ENCODE measurements at places on chromosomes 6 and 20.

DNA sequence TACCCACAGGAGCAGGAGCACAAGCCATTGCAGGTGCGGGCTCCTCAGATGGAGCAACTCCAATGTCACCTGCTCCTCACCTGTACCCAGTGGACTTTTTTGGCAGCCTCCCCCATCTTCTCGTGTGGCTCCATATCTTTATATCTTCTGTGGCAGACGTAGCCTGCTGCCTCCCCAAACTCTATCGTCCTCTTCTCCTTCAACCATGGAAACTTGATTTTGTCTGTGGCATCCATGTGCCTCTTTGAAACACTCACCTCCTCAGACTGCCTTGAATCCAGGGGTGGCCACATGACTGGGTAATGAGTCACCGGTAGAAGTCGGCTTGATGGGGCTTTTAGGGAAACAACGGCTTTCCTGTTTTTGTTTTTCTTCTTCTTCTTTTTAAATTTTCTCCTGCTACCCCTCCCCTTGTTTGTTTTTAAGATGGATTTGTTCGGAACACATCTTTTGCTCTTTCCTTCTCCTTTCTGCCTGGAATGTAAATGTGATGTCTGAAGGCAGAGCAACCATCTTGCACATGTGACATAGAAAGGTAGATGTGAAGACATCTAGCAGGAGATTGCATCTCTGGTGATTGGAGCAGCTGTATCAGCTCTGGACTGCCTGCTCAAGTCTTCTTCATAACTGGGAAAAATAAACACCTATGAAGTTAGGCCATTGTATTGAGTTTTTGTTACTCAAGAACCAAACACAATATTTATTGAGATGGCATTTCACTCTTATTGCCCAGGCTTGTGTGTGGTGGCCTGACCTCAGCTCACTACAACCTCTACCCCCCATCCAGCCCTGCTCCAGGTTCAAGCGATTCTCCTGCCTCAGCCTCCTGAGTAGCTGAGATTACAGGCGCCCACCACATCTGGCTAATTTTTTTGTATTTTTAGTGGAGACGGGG is 69.9 kb upstream of the DDR1 start:
- DNase-seq: peak; percentile 37

DNA sequence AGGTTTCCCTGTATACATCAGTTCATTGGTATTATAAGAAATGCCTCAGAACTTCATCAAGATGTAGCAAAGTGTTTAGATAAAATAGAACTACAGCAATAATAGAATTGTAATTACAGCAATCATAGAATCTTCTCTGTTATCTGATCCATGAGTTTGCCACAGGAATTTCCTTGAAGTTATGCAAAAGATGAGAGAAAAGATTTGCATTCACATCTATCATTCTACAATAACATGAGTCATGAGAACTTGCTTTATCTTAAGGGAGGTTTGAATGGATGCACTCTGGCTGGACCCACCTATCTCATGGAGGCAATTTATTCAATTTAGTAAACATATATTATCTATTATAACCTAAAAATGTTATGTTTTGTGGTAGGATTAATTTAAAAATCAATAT is 329.8 kb upstream of the EPHA7 start:
- DNase-seq: no peak

DNA sequence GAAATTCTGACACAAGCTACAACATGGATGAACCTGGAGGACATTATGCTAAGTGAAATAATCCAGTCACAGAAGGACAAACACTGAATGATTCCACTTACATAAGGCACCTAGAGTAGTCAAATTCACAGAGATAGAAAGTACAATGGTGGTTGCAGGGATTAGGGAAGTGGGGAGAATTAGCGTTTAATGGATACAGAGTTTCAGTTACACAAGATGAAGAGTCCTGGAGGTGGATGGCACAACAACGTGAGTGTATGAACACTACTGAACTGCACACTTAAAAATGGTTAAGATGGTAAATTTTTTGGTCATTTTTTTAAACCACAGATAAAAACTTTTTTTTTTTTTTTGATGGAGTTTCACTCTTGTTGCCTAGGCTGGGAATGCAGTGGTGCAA is 24.7 kb downstream of the MOCS3 start:
- DNase-seq: no peak

DNA sequence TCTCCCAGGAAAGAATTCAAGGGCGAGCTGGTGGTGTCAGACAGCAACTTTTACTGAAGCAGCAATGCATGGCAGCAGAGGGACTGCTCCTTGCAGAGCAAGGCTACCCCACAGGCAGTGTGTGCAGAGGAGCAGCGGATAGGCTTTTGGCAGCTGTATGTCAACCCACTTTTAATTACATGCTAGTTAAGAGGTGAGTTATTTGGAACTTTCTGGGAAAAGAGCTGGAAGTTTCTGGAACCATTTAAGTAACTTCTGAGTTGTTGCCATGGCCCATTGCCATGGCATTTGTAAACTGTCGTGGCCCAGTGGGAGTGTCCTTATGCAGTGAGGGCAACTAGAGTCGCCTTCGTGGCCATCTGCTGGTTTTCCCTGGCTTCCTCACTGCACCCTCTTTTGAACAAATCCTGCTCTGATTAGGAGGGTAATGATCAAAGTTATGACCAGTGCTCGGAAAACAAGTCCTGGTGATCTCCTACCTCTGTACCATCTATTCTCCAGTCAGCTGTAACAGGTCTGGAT is 34.0 kb downstream of the BPIFB4 start:
- DNase-seq: no peak

- DNase-seq: no peak
These were observed 73.8 kb upstream of the CD93 start for GRCh38 chr20:23159947-23160318.

- DNase-seq: no peak
These were observed 777.5 kb downstream of the MAFB start for GRCh38 chr20:39911497-39911896.

- DNase-seq: no peak
These were observed 5.6 kb upstream of the ADGRF1 start for GRCh38 chr6:47047479-47048407.

- DNase-seq: no peak
These were observed 180.4 kb downstream of the SASH1 start for GRCh38 chr6:148523048-148523447.

- no peak for DNase-seq
These were observed 49.1 kb downstream of the LYRM2 start for GRCh38 chr6:89589297-89590025.

- DNase-seq: no peak
These were observed 12.0 kb downstream of the ADRM1 start for GRCh38 chr20:62314711-62315302.

DNA sequence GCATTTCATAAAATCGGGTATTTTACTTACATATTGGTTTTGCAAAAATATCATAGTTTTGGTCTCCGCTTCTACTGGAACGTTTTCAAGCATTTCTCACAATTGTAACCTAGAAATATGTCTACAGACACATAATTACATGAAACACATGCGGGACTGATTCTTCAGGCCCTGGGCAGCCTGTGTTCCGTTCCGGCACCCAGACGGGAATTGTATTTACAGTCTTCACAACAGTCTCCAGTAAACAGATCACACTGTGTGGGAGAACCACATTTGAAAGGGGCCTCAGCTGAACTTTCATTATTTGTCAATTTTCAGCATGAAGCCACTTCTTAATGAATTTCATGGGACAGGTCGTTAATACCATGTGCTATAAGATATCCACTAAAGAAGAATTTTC is 196.9 kb downstream of the DST start:
- DNase-seq: no peak

DNA sequence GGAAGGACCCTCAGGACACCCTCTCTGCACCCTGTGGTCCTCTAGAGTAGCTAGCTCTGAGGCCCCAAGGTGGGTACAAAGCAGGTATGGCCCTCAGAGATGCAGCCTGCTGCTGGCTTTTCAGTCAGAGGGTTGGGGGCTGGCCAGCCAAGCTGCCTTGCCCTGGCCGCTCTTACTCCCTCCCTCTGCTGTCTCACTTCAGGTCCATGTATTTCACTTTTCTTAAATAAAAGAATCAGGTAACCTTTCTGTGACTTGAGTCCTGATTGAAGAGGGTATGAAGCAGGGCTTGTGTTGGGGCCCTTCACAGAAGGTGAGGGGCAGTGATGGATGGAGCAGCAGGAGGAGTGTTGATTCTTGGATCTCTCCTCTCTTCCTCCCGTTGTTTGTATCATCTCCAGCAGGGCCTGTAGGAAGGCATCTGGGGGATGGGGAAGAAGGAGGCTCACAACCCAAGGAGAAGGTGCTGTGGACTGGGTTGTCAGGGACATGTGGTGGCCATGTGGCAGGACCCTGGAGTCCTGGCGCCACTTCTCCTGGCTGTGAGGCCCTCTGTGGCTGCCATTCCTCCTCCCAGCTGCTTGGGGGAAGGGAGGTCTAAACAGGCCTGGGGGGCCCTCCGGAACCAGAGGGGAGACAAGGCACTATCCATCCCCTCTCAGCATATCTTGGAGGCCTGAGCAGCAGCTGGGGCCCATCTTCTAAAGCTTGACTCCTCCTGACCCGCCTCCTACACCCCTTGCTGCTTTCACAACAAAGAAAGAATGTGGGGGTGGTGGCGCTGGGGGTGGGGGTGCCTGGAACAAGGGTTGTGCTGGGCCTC is 1.1 kb upstream of the PTK7 start:
- no peak for DNase-seq

DNA sequence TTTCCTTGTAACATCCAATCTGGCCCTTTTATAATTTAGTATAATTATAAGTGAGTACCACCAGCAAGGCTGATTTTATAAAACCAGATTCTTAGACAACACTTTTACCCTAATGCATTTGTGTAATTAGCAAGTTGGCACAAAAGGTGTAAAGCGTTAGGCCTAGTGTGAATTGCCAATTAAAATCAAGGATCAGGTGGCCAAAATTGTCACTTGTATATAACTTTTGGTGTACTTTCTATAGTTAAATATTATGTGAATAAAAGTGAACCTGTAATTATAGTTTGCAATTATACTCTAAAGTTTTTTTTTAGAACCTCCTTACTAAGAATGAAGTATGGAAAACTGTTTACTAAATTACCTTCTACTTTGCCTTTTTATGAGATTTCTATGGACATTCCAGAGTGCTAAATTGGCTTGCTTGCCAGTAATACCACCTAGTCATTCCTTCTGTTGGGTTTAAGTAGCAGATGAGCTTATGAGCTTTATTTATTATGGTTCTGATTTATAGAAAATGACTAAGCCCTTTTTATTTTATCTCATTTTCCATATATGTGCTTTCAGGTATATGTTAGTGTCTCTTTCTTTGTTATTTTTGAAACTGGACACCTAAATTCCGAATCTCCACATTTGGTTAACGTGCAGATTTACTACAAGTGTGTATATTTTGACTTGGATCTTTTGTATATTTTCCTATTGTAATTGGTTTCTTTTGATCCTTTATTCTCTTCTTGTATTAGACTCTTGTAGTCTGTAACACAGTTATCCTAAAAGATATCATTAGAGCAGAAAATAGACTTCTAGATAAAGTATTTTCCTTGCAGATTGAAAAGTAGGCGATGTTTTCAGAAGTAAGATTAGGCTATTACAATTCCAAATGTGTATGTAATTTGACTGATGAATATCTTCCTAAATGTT is 3.9 kb downstream of the STXBP5 start:
- DNase-seq: no peak

DNA sequence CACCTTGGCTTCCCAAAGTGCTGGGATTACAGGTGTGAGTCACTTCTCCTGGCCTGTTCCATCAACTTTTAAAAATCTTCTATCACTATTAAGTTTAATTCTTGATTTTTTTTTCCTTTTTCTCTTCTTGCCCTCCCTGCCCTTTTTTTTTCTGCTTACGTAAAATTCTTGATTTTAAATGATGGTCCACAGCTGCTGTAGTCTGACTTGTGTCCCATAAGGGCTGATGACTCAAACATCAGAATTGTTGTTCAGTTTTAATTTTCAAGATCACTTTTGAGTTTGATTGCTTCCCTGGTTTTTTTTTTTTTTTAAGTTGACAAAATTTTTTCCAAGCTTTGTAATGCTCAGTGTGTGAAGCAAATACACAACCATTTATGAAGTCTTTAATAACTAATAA is 61.9 kb downstream of the CBFA2T2 start:
- no peak for DNase-seq

GRCh38 chr6:44667226-44667625 is 279.7 kb downstream of the CDC5L start:
- no peak for DNase-seq

- no peak for DNase-seq
These were observed 120.4 kb downstream of the BCAS1 start for GRCh38 chr20:53950031-53950430.

DNA sequence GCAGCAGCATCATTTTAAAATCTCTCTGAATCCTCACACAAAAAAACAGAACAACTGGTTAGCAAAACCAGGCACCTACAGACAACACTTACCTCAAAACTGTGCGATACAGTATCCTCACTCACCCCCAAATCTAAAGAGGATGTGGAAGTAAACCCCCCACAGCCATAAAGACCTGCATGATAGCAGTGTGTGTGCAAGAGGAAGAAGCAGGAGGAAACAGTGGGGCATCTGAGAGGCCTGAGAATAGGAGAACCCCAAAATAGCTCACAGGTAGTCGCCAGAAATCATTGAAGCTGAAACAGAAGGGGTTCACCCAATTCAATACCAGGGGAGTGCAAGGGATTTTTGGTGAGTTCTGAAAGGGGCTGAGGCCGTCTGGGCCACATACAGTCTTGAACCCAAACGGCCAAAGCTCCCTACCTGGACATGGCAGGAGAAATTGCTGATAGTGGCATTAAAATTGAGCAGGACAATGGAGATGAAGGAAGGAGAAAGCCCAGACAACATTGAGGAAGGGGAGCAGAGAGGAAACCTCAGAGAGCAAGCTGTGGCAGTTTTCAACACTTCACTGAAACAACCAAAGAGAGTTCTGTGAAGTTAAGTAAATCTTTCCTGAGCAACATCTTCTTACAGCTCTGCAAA is 129.7 kb downstream of the FIG4 start:
- DNase-seq: no peak

DNA sequence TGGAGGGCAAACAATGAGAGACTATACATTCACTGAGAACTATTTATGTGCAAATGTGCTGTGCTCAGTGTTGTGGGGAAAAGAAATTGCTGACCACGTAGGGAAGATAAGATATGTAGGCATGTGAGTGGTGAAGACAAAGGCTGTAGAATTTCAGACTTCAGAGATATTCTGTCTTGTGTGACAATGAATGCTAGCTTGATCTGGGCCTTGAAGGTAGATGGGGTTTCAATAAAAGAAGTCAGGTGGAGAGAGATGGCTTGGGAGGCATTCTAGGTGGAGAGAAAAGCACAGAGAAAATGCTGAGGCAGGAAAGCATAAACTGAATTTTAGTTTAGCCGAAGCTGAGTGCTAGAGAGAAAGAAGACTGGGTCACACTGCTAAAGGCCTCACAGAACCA is 56.8 kb upstream of the EEF1A1 start:
- no peak for DNase-seq

- DNase-seq: no peak
These were observed 111.3 kb downstream of the LY86 start for GRCh38 chr6:6699741-6700367.

GRCh38 chr6:75747152-75747992 is 1.7 kb upstream of the MYO6 start:
- no peak for DNase-seq
